ENCODE measurements at places on chromosomes 1 and 21.

- peak; percentile 83 for DNase-seq
These were observed at the start of the genes AKR7A2 and SLC66A1 for GRCh38 chr1:19311931-19312781. Gene AKR7A2 (minus strand): TSS chr1:19312144. CDS start chr1:19312124, 20 bp downstream. Gene SLC66A1 (plus strand): TSS chr1:19312326. CDS start chr1:19317678, 5,352 bp downstream.

DNA sequence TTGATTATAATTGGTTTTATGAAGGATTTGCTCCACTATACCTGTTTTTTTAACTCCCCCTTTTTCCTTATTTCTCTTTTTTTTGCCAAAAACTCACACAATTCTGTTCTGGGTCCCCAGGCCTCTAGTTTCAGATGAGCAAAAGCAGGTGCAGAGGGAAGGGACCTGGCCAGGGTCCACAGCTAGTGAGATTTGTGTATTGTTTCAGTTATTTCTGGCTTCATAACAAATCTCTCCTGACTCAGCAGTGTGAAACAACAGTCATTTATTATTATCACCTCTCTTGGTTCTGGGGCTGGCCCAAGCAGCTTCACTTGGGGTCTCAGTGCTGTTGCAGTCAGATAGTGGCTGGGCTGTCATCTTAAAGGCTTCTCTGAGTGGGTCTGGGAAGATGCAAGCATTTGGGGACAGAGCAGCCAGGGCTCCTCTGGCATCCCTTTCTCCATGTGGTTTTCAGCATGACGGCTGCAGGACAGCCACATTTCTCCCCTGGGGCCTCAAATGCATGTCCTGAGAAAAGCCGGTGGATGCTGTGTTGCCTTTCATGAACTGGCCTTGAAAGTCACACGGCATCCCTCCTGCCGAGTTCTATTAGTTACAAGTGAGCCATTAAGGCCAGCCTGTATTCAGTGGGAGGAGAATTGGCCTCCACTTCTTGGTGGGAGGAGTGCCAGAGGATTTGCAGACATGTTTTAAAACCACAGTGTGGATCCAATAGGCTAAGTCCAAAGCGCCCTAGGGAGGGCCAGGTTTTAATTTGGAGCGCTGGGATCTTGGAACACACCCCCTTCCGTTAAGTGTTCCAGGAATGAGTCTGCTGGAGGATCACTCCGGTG, 137.1 kb downstream of the CAMTA1 start:
- no peak for DNase-seq

- no peak for DNase-seq
These were observed 5.1 kb upstream of the CTSK start for GRCh38 chr1:150813028-150813707.

DNA sequence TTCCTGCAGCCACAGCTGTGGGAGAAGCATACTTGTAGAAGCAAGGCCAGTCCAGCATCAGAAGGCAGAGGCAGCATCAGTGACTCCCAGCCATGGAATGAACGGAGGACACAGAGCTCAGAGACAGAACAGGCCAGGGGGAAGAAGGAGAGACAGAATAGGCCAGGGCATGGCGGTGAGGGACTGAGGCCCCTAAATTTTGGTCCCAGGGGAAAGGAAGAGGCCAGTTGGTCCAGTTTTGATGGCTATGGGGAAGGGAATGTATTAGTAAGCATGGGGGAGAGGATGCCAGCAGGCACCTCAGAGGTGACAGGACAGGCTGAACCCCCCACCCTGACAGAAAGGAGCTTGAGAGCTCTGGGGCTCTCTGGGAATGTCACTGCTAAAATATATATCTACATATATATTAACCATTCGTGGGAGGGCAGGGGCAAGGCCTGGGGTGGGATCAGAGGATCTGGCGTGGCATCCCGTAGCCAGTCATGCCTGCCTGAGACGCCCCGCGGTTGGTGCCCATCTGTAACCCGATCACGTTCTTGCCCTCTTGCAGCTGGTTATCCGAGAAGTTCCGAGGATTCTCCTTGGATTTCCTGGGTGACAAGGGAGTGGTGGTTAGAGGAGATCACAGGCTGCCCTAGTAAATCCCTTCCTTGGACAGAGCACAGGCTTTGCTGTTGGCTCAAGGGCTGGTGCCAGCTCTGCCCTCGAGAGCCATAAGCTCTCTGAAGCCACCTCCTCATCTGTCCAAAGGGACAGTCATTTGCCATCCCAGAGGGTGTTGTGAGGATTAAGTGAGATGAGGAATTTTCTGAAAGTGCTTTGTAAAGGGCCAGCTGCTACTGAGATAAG, 6.7 kb downstream of the TAGLN2 start:
- no peak for DNase-seq

GRCh38 chr1:150322310-150322709, 977 bp downstream of the PRPF3 start:
- no peak for DNase-seq

DNA sequence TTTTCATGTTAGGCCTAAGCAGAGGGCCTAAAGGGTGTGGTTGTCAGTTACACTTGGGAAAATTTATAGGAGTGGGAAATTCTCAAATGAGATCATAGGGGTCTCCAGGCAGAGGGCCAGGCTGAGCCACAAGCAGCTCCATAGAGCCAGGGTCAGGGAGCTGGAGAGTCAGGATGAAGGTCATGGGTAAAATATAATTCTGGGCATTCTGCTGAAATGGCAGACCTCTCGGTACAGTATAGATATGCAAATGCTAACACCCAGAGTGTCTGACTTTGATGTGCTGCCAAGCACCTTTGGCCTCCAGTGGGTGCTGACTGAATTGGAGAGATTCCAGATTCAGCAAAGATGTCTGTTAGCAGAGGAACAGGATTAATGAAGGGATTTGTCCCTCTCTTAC, 40.1 kb downstream of the DNM3 start:
- DNase-seq, result no peak

DNA sequence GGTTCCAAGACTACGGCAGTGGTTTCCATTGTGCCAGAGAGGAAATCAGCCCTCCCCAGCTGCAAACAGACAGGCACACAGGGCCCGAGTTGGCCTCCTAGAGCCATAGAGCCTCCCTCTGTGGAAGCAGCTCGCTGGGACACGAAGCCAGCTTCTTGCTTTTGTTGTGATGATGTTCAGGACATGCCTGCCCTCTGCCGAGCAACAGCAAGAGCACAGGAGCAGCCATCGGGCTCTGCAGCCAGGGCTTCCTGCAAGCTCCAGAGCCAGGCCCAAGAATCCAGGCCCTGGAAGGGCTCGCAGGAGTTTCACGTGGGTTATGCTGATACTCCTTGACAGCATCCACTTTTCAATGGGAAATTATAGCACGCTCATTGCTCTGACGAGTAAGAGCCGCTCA, 18.5 kb downstream of the NPHP4 start:
- DNase-seq, result no peak

GRCh38 chr21:44400791-44401385, 47.5 kb downstream of the TRPM2 start:
- no peak for DNase-seq

DNA sequence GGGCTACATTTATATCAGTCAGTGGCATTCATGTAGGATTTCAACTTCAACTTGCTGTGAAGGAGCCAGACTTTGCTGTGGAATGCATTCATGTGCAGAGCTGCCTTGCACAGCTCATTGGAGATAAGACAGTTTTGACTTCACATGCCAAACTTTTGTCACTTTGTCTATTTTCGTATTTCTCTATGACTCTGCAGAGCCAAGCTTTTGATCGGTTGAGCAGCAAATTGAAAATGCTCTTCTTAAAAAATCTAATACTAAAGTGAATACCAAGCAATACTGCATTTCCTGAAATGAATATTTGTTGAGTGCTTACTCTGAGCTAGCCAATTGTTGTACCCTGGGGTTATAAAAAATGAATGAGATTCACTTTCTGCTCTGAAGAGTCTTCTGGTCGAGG, 388.7 kb downstream of the ST6GALNAC3 start:
- no peak for DNase-seq

GRCh38 chr1:32876341-32877210, 5.9 kb upstream of the FNDC5 start:
- DNase-seq, result no peak

- no peak for DNase-seq
These were observed 16.4 kb upstream of the RAB29 start for GRCh38 chr1:205791568-205792180.

- no peak for DNase-seq
These were observed 58.3 kb downstream of the CD46 start for GRCh38 chr1:207810173-207810572.

DNA sequence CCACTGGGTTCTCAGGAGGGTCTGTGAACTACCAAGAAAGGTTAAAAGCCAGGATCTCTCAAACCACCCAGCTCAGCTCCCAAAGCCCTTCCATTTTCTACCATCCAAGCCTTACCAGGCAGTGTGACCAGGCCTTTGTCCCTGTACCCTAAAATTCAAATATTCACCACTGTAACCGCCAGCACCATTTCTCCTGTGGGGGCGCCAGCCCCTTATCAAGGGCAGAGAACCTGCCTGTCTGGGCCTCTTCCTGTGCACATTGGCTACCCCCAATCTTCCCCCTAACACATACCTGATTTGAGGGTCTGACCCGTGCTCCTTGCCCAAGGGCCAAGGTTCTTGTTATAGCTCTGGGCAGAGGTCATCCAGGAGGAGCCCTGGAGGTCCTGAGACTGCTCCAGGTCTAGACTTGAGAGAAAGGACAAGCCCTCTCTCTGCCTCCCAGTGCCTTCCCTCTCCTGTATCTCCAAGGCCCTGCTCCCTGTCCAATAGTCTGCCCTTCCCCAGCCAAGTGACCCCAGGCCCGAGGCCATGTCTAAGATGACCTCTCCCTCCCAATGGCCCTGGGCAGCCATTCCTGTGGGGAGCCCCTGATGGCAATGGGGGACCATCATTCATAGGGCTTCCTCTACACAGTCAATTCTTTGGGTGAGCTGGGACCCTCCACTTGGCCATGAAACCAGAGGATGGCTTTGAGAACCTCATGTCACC, 78.5 kb downstream of the FHAD1 start:
- DNase-seq, result no peak

DNA sequence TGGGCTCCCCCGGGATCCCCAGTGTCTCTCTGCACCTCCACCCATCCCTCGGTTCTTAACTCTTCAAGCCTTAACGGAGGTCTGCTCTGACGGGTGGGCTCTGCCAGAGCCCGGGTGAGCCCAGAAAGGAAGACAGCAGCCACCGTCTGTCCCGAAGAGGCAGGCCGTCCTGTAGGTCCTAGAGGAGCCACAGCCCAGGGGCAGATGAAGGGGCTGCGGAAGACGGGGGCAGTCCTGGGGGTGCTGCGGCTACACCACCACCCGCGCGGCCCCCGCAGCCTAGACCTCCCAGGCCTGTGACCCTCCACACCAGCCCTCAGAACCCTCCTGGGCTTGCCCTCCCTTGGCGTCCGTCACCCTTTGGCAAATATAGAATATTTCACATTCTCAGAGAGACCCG, 71.0 kb downstream of the UMODL1 start:
- no peak for DNase-seq

DNA sequence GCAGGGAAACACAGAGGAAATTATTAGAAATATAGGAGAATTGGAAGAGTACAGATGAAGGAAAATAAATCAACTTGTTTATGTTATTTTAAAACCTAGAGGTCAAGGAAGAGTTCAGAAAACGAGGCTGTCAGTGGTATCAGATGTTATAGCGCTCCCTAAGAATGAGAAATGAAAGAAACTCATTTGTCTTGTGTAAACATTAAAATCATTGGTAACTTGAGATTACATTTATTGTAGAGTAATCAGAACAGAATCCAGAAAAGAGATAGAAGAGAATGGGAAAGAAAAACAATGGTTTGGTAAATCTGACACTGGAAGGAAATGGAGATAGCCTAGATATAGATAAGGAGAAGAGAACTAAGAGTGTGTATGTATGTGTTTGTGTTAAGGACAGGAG, 106.4 kb downstream of the ATF6 start:
- DNase-seq, result no peak

DNA sequence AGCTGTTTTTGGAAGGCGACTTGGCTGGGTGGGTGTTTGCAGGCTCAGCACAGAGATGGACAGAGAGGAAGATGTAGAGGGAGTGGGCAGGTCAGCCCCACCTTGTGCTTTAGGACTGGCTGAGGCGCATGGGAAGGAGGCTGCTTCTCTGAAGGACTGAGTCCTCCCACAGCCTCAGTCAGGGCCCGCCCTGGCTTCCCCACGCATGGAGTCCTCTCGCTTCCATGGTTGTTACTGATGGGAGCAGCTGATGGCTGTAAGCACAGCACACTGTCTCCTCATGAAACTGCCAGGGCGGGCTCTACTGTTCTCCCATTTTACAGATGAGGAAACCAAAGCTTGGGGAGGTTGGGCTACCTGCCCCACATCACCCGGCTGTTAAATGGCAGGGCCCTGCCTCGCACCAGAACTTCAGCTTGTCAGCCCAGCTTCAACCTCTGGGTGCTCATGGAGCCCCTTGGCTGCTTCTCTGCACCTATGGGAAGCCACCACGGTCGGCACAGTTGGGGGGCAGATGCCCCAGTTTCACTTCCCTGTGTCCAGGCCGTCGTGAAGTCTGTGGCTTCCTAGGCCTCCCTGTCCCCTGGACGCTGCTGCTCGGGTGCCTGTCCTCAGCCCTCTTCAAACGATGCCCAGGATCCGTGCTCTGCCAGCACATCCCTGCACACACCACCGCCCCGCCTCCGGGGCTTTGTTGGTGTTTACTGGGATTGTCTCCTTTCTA, 2.4 kb downstream of the TMEM201 start:
- no peak for DNase-seq

- DNase-seq, result no peak
These were observed 17.5 kb downstream of the CFAP45 start for GRCh38 chr1:159882527-159882862.

- DNase-seq, result no peak
These were observed 2.0 kb upstream of the TAGLN2 start for GRCh38 chr1:159927211-159927848.

DNA sequence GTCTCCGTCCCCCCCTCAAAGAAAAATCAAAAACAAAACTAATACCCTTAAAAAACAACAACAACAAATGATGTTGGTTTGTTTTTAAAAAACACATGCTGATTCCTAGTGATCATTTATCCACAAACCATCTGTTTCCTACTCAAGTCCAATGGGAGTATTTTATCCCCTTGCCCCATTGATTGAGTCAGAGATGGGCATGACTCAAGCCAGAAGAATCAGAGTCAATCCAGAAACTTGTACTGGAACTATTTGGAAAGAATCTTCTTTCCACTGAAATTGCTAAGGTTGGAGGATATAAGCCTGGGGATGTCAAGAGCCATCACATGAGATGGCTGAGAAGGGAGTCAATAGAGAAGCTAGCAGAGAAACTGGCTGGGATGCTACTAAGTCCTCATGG, 176.4 kb downstream of the MIS18A start:
- no peak for DNase-seq

DNA sequence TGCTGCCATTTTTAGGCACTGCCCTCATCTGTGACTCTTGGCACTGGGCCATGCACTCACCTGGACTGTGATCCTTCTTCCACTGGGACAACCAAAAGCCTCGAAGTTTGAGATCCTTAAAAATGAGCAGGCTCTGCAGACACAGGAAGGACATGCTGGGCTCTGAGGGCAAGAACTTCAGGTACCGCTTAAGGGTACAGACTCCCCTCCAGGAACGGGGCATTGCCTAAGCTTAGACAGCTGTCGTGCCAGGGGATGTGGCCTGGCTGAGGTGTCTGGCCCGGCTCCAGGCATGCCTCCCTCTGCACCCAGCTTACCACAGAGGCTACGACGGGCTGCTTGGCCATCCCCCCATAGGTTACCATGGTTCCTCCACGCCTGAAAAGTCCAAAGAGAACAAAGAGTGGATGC, 14.2 kb upstream of the SRSF4 start:
- no peak for DNase-seq
